GM06990 (cell line): ENCODE measurements at places on chromosomes 1 and 21.

- peak; percentile 36 for DNase-seq
Observed at GRCh38 chr1:77281491-77282186, at the start of gene AK5. Gene AK5 (plus strand): TSS chr1:77282019. CDS start chr1:77282314, 295 bp downstream.

GRCh38 chr1:34770891-34771504 lies 10.0 kb upstream of the GJB3 start:
- no peak for DNase-seq

GRCh38 chr1:202329891-202330290 lies 11.8 kb downstream of the UBE2T start:
- DNase-seq: no peak

DNA sequence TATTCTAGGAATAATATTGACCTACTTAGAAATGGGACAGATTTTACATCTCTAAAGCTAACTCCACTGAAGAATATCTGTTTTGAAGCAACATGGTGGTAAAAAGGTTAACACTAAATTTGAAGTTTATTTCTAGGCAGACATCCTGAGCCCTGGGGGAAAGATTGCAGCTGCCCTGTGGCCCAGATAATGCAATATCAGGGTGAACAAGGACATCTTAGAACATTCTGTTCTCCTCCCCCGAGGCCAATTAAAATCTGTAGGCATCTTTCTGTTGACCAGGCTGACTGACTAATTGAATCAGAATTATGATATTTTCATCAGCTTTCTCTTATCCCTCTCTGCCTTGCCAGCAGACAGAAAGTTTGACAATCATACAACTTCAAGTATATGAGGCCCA lies 149.8 kb upstream of the DUSP10 start:
- no peak for DNase-seq

DNA sequence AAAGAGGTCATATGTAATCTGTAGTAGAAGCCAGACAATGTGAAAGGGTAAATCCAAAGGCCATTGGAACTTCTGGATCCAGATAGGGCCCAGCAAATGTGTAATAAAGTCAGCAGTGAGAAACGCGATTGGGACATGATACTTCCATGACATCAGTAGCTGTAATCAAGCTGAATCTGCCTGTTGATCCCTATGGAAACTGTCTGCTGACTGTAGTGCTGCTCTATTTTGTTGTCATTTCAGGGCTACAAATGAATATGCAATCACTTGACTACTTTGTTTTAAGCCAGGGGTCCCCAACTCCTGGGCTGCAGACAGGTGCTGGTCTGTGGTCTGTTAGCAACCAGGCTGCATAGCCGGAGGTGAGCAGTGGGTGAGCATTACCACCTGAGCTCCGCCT lies 46.0 kb upstream of the RHOU start:
- no peak for DNase-seq

GRCh38 chr1:40341491-40342380 lies 24.6 kb upstream of the COL9A2 start:
- DNase-seq: peak; percentile 34

DNA sequence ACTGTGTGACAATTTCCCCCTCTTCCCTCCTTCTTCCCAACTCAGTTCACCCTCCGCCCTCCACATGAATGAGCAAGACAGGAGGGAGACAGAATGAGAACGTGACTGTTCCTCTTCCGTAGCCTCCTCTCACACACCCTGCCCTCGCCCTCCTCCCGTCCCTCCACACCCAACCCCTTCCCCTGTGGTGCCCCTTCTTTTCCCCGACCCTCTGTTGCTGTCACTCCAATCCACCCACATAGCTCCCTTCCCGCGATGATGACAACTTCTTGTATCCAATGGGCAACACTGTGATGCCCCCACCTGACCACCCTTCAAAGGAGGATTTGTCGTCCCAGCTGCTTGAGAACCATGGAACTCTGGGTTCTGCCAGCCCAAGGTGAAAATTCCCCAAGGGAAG lies 41.4 kb upstream of the COX20 start:
- DNase-seq: no peak

DNA sequence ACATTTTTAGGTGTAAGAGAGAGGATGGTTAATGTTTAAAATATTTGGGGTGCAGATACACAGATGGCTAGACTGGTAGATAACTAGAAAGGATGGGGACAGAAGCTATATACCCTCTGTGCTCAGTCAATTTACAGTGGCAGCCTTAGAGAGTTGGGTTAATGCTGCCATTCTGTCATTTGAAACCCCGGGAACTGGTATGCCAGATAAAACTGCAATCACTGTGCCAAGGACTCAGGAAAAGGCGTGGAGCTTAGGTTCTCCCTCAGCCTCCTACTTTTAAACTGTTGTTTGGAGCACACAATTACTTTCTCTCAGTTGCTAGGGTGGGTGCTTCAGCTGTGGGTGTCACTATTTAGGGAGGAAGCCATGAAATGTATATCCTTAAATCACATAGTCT lies 90.0 kb upstream of the HNRNPU start:
- DNase-seq: no peak

DNA sequence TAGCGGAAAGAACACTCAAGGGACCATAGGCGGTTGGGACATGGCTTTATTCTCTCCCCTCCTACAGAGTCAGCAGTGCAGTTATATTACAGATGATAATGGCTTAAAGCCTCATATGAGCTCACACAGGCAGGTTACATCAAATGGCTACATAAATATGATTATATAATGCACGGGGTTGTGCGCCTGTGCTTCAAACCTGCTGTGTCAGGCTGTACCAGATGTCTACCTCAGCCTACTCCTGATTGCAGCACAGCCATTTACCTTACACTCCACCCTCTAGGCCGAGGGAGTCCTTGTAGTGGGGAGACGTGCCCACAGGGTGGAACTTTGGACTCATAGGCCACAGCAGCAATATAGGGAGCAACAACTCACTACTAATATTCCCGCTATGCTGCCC lies 16.4 kb upstream of the TBX19 start:
- no peak for DNase-seq

DNA sequence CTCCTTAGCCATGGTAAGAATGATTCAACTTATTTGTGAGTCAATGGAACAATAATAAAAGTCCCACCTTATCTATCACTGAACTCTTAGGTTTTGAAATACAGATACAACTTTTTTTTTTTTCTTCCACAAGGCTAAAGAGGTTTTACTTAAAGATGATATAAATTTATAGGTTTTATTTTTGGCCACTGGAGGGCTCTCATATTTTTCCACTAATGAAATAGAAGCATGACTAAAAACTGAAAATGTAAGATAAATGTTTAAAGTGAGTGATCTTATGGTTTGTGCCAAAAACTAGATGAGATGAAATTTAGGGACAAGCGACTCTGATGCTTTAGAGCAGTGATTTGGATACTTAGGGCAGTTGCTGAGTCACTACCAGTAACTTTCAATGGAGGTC lies 499.0 kb downstream of the NUF2 start:
- DNase-seq: no peak

GRCh38 chr1:187032982-187033692 lies 204.4 kb downstream of the PLA2G4A start:
- peak; percentile 17 for DNase-seq

- DNase-seq: no peak
Observed at GRCh38 chr1:160342526-160342925, 524 bp downstream of the COPA start.

GRCh38 chr1:114130846-114131525 lies 22.7 kb downstream of the SYT6 start:
- DNase-seq: no peak

GRCh38 chr1:192945390-192946130 lies 113.6 kb downstream of the UCHL5 start:
- DNase-seq: no peak

DNA sequence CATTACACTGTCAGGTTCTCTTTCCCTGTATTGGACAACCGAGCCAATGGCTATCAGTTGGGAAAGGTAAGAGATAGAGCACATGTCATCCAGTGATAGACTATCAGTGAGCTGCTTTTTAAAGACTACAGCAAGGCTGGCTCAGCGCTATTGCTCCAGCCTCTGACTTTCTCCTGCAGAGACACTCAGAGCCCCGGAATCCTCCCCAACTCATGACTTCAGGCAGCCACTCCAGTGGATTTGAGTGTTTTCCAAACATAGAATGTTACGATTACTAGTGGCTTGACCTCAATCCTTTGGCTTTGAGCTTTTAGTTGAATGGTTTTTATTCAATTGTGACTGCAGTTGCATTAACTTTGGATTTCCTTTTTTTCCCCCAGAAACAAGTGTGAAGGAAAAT lies 331.9 kb downstream of the DISC1 start:
- DNase-seq: no peak

DNA sequence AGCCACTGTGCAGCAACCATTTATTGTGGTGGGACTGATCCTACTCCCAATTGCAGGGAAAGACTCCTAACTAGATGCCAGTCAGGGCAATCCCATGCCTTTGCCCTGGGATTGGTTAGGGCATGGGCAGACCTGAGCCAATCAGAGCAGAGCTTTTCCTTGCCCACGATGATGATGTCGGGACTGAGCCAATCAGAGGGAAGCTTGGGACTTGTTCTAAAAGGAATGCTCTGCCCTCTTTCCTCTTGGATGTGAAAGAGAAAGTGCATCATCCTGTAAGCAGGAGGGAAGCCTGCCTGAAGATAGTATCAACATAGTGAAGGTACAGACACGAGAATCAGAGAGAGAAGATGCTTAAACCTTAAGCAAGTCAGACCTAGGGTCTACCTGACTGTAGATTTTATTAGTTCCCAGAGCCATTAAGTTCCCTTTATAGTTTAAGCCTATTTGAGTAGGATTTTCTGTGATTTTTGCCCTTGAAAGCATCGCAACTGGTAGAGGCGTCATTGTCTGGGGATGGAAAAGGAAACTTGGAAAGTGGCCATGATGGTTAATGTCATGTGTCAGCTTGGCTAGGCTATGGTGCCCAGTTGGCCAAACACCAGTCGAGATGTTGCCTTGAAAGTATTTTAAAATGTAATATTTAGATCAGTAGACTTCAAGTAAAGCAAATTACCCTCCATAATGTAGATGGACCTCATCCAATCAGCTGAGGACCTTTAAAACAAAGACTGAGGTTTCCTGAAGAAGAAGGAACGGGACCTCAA lies 19.9 kb downstream of the IRF2BP2 start:
- DNase-seq: no peak

- DNase-seq: no peak
Observed at GRCh38 chr1:244138399-244138798, 87.3 kb downstream of the ZBTB18 start.

GRCh38 chr1:234538930-234539649 lies 60.1 kb upstream of the TARBP1 start:
- no peak for DNase-seq

DNA sequence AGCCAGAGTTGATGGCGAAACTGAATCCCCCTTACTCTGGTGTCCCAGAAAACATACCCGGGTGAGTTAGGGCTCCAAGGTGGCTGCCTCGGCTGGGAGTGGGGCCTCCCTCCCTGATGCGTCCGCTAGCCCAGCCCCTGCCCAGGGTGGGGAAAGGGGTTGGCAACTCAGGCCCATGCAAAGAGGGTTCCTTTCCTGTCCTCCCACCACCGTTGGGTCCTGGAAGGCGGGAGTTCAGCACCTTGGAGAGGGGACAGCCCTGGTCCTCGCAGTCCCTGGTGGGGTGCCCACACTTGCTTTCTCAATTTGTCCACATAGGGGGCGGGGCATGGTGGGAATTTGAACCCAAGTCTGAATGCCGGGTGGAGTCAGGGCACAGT lies 6.1 kb downstream of the SRM start:
- DNase-seq: no peak

DNA sequence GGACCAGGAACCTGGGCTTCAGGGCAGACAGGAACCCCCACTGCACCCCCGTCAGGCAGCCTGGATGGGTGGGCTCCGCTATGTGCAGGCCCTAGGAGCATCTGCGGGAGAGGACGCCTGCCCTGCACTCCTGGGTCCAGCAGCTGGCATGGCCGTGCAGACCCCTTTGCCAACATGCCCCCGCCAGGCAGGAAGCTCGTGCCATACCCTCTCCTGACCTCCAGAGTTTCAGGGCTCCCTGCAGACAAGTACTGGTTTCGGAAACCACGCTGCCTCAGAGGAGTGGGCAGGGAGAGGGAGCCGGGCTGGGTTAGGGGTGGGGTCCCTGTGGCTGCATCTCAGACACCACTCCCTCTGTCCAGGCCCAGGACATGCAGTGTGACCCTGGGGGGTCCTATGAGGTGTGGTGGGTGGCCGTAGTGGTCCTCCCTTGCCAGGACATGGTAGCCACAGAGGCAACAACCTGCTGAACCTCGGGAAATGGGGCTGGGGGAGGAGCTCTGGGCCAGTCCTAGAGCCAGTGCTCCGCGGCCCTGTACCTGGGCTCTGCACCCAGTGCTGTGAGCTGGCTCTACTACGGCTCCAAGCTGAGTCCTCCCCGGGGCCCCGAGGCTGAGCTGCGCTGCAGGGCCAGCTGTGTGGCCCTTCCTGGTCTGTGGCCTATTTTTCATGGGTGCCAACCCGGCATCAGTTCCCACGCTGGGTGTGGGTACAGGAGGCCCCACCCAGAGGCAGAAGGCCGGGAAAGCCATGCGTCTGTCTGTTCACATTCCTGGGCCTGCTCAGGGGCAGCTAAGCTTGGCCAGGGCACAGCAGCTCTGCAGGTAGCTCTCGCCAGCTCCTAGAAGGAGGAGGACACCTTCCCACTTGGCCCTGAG lies 1.4 kb downstream of the PLEKHN1 start:
- no peak for DNase-seq

DNA sequence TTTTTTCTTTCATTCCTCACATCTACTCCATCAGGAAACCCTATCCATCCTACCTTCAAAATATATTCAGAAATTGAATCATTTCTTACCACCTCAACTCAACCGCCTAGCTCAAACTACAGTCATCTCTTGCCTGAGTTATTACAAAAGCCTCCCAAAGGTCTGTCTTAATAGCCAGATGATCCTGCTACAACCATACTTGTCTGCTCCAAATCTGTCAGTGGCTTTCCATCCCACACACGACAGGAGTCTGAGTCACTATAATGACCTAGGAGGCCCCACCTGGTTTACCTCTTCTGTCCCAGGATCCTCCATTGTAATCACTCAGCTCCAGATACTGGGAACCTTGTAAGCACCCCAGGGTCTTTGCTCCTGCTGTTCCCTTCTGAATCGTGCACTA lies 37.1 kb upstream of the IL12RB2 start:
- DNase-seq: no peak

DNA sequence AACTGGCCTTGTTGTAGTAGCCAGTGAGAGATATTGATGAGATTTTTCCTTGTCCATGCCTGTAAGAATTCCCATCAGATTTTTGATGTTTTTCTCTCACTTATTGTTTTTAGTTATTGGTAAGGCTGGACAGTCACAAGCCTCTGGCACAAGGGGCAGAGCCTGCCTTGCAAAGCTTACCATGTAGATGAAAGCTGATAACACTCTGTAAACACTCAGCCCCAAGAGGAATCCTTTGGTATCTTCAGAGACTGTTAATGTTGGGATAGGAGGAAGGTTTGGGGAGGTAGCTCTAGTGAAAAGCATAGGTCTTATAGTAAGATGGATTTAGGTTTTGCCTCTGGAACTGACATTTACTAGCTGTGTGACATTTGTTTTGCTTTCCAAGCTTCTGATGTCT lies 37.7 kb downstream of the MARK1 start:
- DNase-seq: no peak

- DNase-seq: no peak
Observed at GRCh38 chr1:226950871-226951270, 10.8 kb downstream of the COQ8A start.
